ENCODE measurements at places on chromosomes 6 and 20. TPM values are rescaled to one million over a fixed set of nuclear protein-coding genes. Genes with fewer than 3 reads are reported as not detected.

SIGLEC1 gene
- 0.25 TPM for total RNA-seq

GRCh38 chr6:129717277-129717676, 7.3 kb upstream of the ARHGAP18 start:
- no peak for DNase-seq

LY6G6F gene
- total RNA-seq: not detected

DNA sequence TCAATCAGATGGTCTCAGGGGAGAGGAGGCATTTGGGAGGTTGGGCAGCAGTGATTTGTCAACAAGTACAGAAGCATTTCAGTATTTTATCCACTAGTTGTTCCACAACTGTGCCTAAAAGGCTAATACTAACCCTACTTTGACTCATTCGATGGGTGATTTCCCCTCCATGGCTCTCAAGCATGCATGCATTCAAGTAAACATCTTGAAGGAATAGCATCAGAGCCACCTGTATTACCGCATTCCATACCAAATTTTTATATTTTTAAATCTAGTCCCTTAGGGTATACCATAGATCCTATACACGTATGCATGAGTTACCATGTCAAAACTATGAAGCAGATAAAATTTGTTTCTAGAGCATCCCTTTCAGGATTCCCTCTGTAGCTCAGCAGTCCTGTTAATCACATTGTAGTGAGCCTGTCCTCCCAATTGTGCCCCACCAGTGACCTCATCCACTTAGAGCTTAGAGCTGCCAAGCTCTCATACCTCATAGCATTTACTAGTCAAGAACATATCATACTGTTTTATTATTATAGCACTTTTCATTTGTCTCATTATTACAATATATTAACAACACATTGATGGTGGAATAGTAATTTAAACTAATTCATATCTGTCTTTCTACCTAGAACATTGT, 213.8 kb downstream of the LAMA2 start:
- no peak for DNase-seq

MCHR2 gene
- total RNA-seq: not detected
